ENCODE measurements at places on chromosomes 7 and 10. TPM values are rescaled to one million over a fixed set of nuclear protein-coding genes. Genes with fewer than 3 reads are reported as not detected.

- no peak overlapping the region for H3K4me3 ChIP-seq
- DNase-seq = no peak
- H3K27me3 ChIP-seq = no peaks in the 10 kb centered on the region
- H3K27ac ChIP-seq = peak overlapping the region; percentile 3
Observed at GRCh38 chr7:129853661-129854268, 99.0 kb downstream of the UBE2H start.

DNA sequence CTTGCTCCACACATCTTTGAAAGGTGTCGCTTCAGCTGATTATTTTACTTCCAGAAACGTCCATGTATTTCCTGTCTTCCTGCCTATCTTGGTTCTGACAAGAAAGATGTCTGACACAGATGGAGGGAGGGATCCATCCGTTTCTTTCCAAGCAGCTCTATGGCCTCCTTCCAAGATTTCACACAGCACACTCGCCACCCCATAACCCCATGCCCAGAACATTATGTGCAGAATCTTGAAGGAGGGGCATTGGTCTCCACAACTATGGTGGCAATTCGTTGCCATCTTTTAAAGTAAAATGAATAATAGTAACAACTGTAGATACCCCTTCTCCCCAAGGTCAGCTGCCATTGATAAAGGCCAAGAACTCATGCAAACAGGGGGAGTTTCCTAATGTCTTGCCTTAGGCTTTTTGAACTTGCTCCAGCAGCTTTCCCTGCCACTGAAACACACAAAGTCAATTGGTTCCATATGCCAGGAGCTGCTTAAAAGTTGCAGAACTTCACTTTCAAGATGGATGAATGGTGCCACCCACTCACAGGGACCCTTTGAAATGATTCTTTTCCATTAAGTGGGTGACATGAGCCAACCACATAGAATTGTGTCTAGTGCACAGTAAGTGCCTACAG, 60.0 kb downstream of the VSTM4 start:
- no peak overlapping the region for H3K4me3 ChIP-seq
- no peaks in the 10 kb centered on the region for H3K4me1 ChIP-seq
- no peaks in the 10 kb centered on the region for H3K36me3 ChIP-seq
- no peak overlapping the region for H3K27ac ChIP-seq
- no peak for DNase-seq

- no peak for DNase-seq
- no peak overlapping the region for H3K4me3 ChIP-seq
- H3K4me1 ChIP-seq = peaks cover 23% of the 10 kb centered on the region
- peaks cover 43% of the 10 kb centered on the region for H3K36me3 ChIP-seq
- no peaks in the 10 kb centered on the region for H3K27me3 ChIP-seq
- H3K27ac ChIP-seq = no peak overlapping the region
Observed at GRCh38 chr7:23184291-23184690, 2.4 kb downstream of the NUP42 start.

- no peaks in the 10 kb centered on the region for H3K4me1 ChIP-seq
- no peaks in the 10 kb centered on the region for H3K27me3 ChIP-seq
- no peak overlapping the region for H3K4me3 ChIP-seq
- H3K36me3 ChIP-seq = no peaks in the 10 kb centered on the region
Observed at GRCh38 chr7:94781236-94781635, 125.3 kb upstream of the SGCE start.

GRCh38 chr7:117567781-117568180, 88.0 kb downstream of the CFTR start:
- no peak overlapping the region for H3K4me3 ChIP-seq
- peaks cover 4% of the 10 kb centered on the region for H3K4me1 ChIP-seq
- no peaks in the 10 kb centered on the region for H3K27me3 ChIP-seq
- no peak for DNase-seq

The DUS4L gene
- total RNA-seq = 1.3 TPM

The ZNF467 gene
- total RNA-seq = 27.6 TPM

The ZNF425 gene
- 1.5 TPM for total RNA-seq
